Right cardiac atrium (tissue), 5 donors: ENCODE measurements at places on chromosomes 7 and 10. TPM values are rescaled to one million over a fixed set of nuclear protein-coding genes. Genes with fewer than 3 reads are reported as not detected.

- DNase-seq = no peak
These were observed 68.5 kb downstream of the CXCL12 start for GRCh38 chr10:44316187-44316921.

NME8 gene
- not detected for total RNA-seq

GRCh38 chr7:128005117-128005516 is 26.1 kb downstream of the LRRC4 start:
- DNase-seq = no peak

- DNase-seq = no peak
These were observed 20.2 kb upstream of the SEM1 start for GRCh38 chr7:96729820-96730219.

OR6B1 gene
- not detected for total RNA-seq

GRCh38 chr10:87590705-87591588 is 68.7 kb upstream of the PAPSS2 start:
- no peak for DNase-seq

- no peak for DNase-seq
These were observed 5.7 kb upstream of the GOT1 start for GRCh38 chr10:99435986-99436638.

DNA sequence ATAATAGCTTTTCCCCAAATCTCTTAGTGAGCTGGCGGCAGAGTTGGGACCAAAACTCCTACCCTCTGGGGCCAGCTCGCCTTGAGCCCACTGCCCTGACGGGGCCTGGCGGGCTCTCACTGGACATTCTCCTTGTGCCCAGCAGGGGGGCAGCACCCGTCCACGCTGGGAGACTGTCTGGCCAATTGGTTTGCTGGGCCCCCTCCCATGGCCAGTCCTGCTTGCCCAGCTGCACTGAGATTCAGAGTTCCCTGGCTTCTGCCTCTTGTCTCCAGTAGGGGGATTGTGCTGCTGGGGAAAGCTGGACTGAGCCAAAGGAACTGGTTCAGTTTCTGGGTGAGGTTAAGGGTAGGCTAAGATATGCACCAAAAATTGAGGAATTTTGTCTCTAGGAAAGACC is 59.8 kb downstream of the RAMP3 start:
- peak; percentile 35 for DNase-seq

- no peak for DNase-seq
These were observed 19.3 kb downstream of the JAZF1 start for GRCh38 chr7:28161331-28161730.

- no peak for DNase-seq
These were observed 565.8 kb downstream of the PTPRN2 start for GRCh38 chr7:158021836-158022235.

DNA sequence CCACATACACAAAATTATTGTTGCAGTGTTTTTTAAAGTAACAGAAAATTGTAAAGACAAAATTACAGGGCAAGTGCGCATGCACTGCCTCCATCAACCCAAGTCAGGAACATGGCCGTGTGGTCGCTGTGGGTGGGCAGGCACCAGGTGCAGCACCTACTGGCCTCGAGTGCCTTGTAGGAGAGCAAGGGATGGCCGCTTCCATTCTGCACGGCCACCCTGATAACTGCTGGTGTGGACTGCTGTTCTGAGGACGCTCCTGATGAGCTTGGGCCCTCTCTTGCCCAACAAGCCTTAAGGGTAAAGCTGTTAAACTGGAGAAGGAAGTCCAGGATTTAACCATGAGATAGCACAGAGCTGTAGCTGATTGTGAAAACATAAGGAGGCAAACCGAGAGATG is 124.6 kb upstream of the PPP1R9A start:
- no peak for DNase-seq
